ENCODE measurements at places on chromosomes 5 and 9. TPM values are rescaled to one million over a fixed set of nuclear protein-coding genes. Genes with fewer than 3 reads are reported as not detected.

Gene PCDHGB4
- total RNA-seq, result 15.2 TPM

Gene LRRC70
- 48.7 TPM for total RNA-seq

Gene CCDC183
- 0.65 TPM for total RNA-seq

Gene SYK
- total RNA-seq, result not detected

Gene NR6A1
- total RNA-seq, result 1.1 TPM
